ENCODE measurements at places on chromosomes 6 and 20. TPM values are rescaled to one million over a fixed set of nuclear protein-coding genes. Genes with fewer than 3 reads are reported as not detected.

The PSMB9 gene
- total RNA-seq, result 29.8 TPM

The AKAP12 gene
- 70.1 TPM for total RNA-seq

The KCNB1 gene
- total RNA-seq, result under 0.01 TPM

The KIF25 gene
- not detected for total RNA-seq

The FITM2 gene
- total RNA-seq, result 7.2 TPM

The KIF16B gene
- total RNA-seq, result 9.0 TPM

The FOXQ1 gene
- total RNA-seq, result 2.5 TPM

DNA sequence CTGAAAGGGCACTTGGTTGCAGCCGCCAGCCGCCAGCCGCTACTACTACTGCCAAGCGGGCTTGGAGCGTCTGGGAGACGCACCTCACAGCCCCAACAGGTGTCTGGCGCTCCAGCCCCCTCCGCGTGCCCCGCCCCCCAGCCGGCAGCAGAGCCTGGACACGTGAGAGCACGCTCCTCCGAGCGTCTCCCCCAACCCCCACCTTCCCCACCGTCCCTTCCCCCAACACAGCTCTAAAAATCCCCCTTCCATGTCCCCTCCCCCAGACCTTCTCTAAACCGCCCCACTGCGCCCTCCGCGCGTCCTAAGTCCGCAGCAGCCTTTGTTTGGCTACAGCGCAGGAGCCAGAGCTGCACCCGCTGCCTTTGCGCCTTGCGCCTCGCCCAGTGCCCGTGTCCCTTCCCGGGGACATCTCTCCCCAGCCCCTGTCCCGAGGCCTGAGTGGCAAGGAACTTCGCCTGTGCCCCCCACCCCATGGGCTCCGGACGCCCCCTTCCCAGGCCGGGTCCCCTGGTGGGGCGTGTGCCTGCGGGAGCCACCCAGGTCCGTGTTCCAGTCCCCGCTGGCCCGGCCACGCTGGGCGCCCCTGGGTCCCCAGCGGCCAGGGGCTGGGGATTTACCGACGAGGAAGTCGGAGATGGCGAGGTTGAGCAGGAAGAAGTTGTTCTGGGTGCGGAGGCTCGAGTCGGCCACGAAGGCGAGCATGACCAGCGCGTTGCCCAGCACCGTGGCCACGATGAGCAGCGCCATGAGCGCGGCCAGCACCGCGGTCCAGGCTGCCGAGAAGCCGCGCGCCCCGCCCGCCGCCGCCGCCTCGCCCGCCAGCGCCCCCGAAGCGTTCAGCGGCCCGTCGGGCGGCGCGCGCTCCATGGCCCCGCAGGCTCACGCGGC lies 732 bp downstream of the HRH3 start:
- no peak for DNase-seq

GRCh38 chr6:26389349-26389894 lies 6.5 kb downstream of the BTN2A2 start:
- DNase-seq, result no peak

- no peak for DNase-seq
These were observed 1302.8 kb upstream of the EYS start for GRCh38 chr6:67009818-67010217.

DNA sequence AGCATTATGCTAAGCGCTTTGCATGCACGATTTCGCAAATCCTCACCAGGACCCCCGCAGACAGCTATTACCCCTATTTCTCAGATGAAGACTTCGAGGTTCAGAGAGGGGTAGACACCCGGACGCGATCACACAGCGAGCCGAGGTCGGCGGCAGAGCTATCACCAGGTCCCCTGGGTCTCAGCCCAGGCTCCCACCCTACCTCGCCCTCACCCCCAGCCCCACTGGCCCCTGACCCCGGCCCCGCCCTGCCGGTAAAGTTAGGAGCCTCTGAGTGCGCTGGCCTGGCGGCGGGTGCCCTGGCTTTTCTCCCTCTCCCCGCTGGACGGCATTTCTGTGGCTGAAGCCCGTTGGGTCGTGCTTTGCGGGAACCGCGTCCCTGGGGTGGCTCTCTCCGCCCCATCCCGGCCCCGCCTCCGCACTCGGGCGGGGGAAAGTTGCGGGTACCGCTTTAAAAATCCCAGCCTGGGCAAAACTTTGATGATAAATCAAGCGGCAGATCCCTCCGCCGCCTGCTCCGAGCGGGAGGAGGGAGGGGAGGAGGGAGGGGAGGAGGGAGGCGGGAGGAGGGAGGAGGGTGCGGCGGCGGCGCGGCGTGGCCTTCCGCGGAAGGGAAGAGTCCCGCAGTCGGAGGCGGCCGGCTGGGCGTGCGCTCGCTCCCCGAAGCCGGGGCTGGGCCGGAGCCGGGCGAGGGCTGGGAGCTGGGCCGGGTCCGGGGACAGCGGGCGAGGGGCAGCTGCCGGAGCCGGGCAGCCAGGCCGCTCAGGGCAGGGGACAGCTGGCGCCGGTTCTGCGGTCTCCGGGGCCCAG lies at the start of gene VSTM2L:
TSS of gene VSTM2L (plus strand) at position 624 of the 810 bp plus-strand sequence. CDS start 224 bp downstream, outside the sequence.
- peak; percentile 96 for DNase-seq

- DNase-seq, result peak; percentile 74
These were observed 4.7 kb upstream of the TUBB2A start for GRCh38 chr6:3162067-3162497.

GRCh38 chr6:96743496-96743895 lies 93.8 kb downstream of the GPR63 start:
- no peak for DNase-seq

DNA sequence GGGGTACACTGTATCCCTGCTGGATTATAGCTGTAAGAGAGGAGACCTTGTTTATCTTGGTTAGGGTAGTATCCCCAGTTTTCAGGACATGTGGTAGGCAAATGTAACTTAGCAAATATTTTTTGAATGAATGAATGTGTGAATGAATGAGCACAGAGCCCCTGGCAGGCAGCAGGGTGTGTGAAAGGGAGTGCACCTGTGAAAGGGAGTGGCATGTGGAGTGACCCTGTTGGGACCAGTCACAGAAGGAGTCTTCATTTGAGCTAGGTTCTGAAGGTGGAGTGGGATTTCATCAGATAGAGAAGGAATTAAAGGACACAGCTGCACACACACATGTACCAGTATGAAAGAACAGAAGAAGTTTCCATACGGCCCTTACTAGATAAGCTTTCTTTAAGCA lies 4.9 kb downstream of the SMAP1 start:
- no peak for DNase-seq
